Activated CD4-positive, alpha-beta T cell treated with anti-CD3 and anti-CD28 coated beads for 36 hours (primary cell): ENCODE measurements at places on chromosomes 7 and 10. TPM values are rescaled to one million over a fixed set of nuclear protein-coding genes. Genes with fewer than 3 reads are reported as not detected.

Gene NODAL
- not detected for total RNA-seq

Gene FAM25G
- total RNA-seq = not detected

Gene ADD3
- total RNA-seq = 101 TPM

Gene MET
- total RNA-seq = 0.63 TPM

Gene PRF1
- total RNA-seq = 21.8 TPM

Gene ERVW-1
- not detected for total RNA-seq

Gene PPP1R3C
- 0.71 TPM for total RNA-seq

Gene ANK3
- total RNA-seq = 24.0 TPM

Gene THSD7A
- not detected for total RNA-seq

Gene GRID1
- total RNA-seq = not detected

Gene MRLN
- not detected for total RNA-seq

Gene ADAM22
- 1.1 TPM for total RNA-seq

- H3K27ac ChIP-seq = no peak overlapping the region
- peaks cover 9% of the 10 kb centered on the region for H3K27me3 ChIP-seq
- no peak overlapping the region for H3K4me3 ChIP-seq
- no peak for DNase-seq
- peaks cover 8% of the 10 kb centered on the region for H3K4me1 ChIP-seq
Measured at GRCh38 chr7:22124941-22125340, 179.2 kb upstream of the CDCA7L start.

- H3K27me3 ChIP-seq = no peaks in the 10 kb centered on the region
- H3K4me1 ChIP-seq = peaks cover 32% of the 10 kb centered on the region
- DNase-seq = peak; percentile 79
- no peaks in the 10 kb centered on the region for H3K36me3 ChIP-seq
Measured at GRCh38 chr7:1054861-1055450, 10.6 kb downstream of the GPR146 start.

DNA sequence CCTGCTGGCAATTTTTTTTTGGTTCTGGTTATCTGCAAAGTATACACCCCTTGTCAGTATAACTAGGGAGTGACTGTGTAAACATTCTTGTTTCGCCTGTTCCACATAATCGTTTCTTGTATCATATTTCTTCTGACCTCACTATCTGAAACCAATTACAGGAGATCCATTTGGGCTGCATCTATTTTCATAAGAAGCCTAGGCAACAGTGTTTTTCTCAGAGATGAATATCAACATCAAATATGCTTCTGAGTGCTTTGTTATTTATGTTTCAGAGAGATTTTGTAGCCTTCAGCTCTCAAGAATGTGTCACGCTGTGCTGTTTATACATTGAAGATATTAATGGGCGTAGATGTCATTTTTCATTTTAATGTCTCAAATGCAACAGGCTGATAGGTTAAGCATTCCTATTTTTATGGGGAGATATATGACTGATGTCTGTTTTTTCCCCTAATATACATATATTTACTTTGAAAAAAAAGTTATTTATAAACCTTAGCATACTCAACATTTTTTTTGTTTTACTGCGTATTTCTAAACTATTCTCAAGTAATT is 115.5 kb downstream of the FOXP2 start:
- H3K4me3 ChIP-seq = no peak overlapping the region
- DNase-seq = no peak
- peaks cover 2% of the 10 kb centered on the region for H3K27me3 ChIP-seq
- H3K4me1 ChIP-seq = no peaks in the 10 kb centered on the region

GRCh38 chr7:151251328-151251688 is 2.8 kb upstream of the SMARCD3 start:
- DNase-seq = no peak
- H3K27me3 ChIP-seq = peaks cover 62% of the 10 kb centered on the region
- peaks cover 22% of the 10 kb centered on the region for H3K4me1 ChIP-seq
- no peaks in the 10 kb centered on the region for H3K36me3 ChIP-seq

DNA sequence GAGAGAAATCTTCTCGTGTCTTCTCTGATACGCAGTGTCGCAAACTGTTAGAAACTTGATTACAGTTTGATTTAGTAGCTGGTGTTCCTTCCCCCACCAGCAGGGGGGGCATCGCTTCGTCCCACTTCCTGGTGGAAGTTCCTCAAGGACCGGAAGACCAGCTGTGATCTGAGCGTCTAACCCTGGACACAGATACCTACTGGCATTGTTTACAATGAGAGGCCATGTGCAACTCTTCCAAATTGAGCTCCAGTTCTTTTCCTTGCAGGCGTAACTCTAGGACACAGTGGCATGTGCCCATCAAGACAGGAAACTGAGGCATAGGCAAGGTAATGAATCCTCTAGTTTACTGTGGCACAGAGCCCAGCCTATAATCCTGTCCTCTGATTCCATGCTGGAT is 219.0 kb downstream of the CCDC3 start:
- H3K4me1 ChIP-seq = peaks cover 38% of the 10 kb centered on the region
- DNase-seq = peak; percentile 65
- H3K36me3 ChIP-seq = peaks cover 7% of the 10 kb centered on the region
- H3K27ac ChIP-seq = peak overlapping the region; percentile 48
- H3K4me3 ChIP-seq = no peak overlapping the region
- no peaks in the 10 kb centered on the region for H3K27me3 ChIP-seq

- no peak for DNase-seq
- no peak overlapping the region for H3K27ac ChIP-seq
- H3K4me3 ChIP-seq = no peak overlapping the region
Measured at GRCh38 chr10:22779331-22780019, 65.1 kb upstream of the PIP4K2A start.

DNA sequence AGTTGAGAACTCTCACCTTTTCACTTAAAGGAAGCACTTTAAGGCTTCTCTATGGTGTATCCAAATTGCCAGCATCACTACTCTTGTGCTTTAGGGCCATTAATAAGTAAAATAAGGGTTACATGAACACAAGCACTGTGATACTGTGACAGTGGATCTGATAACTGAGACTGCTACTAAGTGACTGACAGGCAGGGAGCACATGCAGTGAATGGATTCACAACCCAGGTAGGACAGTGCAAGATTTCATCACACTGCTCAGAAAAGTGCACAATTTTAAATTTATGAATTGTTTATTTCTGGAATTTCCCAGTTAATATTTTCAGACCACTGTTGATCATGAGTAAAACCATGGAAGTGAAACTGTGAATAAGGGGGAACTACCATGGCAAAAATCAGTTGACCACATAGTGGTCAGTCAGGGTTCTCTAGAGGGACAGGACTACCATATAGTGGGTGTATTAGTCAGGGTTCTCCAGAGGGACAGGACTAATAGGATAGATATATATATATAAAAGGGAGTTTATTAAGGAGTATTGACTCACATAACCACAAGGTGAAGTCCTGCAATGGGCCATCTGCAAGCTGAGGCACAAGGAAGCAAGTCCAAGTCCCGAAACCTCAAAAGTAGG is 20.9 kb upstream of the CYP51A1 start:
- H3K4me1 ChIP-seq = no peaks in the 10 kb centered on the region
- no peak overlapping the region for H3K27ac ChIP-seq
- no peak overlapping the region for H3K4me3 ChIP-seq
- DNase-seq = no peak

GRCh38 chr7:29574659-29575058 is 11.0 kb downstream of the PRR15 start:
- no peak overlapping the region for H3K4me3 ChIP-seq
- no peak overlapping the region for H3K27ac ChIP-seq
- H3K36me3 ChIP-seq = peaks cover 2% of the 10 kb centered on the region
- no peak for DNase-seq
- no peaks in the 10 kb centered on the region for H3K4me1 ChIP-seq

DNA sequence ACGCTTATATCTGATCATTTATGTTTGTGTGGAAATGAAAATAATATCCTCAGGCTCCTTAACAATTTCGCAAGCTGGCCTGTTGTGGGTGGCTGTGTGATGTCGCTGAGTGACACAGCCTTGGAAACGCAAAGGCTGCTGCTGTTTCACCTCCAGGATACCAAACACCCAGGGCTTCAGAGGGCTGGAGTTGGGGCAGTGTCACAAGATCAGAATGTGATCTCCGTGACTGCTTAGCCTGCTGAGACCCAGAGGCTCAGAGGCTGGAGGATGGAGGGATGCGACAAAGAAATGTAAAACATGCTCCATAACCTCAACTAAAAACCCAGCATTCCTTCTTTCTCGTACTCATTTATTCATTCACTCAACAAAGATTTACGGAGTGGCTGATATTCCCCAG is 37.2 kb upstream of the BMPER start:
- no peak overlapping the region for H3K4me3 ChIP-seq
- no peaks in the 10 kb centered on the region for H3K27me3 ChIP-seq

- no peak overlapping the region for H3K27ac ChIP-seq
- H3K36me3 ChIP-seq = no peaks in the 10 kb centered on the region
- H3K27me3 ChIP-seq = no peaks in the 10 kb centered on the region
- no peaks in the 10 kb centered on the region for H3K4me1 ChIP-seq
- H3K4me3 ChIP-seq = no peak overlapping the region
- DNase-seq = no peak
Measured at GRCh38 chr7:19079066-19079465, 38.4 kb downstream of the TWIST1 start.

DNA sequence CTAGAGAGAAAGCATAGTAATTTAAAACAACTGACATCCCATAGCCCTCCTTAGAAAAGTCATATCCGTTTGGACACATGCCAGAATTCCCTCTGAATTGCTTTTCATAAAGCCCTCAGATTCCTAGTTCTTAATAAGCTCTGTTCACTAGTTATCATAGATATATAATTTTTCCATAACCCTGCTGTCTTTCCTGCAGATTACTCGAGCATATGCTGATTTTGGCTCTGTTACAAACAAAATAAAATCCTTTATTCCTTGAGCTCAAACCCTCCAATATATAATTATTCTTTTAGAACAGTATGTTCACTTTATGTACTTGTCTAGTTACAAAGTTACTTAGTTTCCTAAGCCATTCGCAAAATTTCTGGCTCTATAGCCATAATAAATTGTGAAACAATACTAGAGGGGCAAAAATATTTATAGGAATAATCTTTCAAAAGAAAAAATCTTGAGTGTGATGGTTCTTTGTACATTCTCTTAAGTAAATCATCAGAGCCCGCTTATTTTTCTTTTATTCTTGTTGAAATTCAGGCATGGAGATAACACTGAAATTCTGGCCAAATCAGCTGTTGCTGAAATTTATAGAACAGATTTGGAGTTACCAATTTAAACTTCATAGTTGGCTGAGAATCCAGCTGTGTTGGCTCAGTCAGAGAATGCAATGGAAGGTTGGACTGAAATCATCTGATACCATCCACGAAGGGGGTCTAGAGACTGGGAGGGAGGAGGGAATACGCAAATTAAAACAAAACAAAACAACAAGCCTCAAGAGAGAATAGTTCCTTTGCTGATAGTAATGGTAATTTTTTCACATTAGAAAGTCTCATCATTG is 146.1 kb upstream of the TMEM196 start:
- DNase-seq = no peak
- no peaks in the 10 kb centered on the region for H3K36me3 ChIP-seq
- H3K27me3 ChIP-seq = no peaks in the 10 kb centered on the region
- no peak overlapping the region for H3K27ac ChIP-seq
- H3K4me3 ChIP-seq = no peak overlapping the region
- H3K4me1 ChIP-seq = no peaks in the 10 kb centered on the region

DNA sequence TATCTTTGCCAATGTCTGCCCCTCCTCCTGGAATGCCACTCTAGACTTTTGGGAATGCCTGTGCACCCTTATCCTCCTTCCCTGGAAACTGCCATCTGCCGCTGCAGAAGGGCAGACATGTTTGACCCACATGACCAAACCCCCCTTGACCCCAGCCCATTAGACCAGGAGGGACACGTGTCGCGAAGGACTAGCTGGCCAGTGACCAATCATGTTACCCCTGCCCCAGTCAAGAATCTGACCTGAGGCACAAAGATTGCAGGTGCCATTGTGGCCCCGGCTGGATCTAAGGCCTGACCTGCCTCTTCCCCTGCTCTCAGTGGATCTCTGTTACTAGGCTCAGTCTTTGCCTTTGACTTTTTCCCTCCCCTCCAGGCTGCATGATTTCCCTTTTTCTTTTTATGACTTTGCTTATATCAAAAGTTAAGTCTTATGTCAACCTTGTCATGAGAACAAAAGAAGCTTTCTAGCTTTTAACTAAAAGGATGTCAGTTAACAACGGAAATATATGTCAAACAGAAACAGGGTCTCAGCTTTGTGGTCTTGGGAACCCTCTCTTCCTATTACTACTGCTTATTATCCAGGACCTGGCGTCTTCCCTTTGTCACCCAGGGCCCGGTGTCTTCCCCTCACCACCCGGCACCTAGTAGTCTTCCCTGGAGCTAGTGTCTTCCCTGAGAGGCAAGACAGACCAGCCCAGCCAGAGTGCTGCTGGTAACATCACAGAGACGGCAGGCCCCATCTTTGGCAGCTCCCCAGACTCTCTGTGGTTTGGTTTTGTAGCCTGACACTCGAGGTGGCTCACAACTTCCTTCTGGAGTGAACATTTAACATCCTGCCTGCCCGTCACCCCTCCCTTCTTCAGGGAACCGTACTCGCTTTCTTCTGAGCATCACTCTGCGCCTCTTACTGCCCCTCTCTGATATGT is 24.4 kb upstream of the PPIF start:
- peaks cover 70% of the 10 kb centered on the region for H3K4me1 ChIP-seq
- peak overlapping the region; percentile 94 for H3K27ac ChIP-seq
- H3K36me3 ChIP-seq = peaks cover 2% of the 10 kb centered on the region
- peak; percentile 91 for DNase-seq
- no peaks in the 10 kb centered on the region for H3K27me3 ChIP-seq
- H3K4me3 ChIP-seq = peak overlapping the region; percentile 46

GRCh38 chr10:84197643-84198042 is 3.3 kb downstream of the CDHR1 start:
- no peaks in the 10 kb centered on the region for H3K36me3 ChIP-seq
- no peak overlapping the region for H3K4me3 ChIP-seq
- no peak for DNase-seq
- peaks cover 27% of the 10 kb centered on the region for H3K27me3 ChIP-seq

DNA sequence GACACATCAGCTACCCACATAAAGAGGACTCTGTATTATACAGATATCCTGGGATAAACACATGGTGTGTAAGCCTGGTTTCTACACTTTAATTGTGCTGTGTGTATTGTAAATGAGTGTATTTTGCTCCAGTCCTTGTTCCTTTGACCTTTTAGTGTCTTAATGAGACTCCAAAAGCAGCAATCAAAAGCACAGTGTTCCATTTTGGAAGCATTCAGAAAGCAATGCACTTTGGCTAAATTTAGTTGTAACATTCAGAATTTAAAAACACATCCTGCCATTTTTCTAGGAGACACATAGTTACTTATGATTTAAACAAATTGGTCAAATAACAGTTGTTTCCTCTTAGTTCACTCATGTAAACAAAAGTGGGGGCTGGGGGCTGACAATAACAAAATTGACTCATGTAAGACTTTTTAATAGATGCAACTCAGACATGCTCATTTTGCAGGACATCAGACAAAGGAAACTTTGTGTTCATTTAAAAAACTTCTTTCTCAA is 122.2 kb downstream of the GPR37 start:
- no peaks in the 10 kb centered on the region for H3K36me3 ChIP-seq
- H3K4me1 ChIP-seq = no peaks in the 10 kb centered on the region
- H3K27me3 ChIP-seq = no peaks in the 10 kb centered on the region
- DNase-seq = no peak
- no peak overlapping the region for H3K27ac ChIP-seq
